ACHN (cell line): ENCODE measurements at places on chromosomes 12 and 14.

DNA sequence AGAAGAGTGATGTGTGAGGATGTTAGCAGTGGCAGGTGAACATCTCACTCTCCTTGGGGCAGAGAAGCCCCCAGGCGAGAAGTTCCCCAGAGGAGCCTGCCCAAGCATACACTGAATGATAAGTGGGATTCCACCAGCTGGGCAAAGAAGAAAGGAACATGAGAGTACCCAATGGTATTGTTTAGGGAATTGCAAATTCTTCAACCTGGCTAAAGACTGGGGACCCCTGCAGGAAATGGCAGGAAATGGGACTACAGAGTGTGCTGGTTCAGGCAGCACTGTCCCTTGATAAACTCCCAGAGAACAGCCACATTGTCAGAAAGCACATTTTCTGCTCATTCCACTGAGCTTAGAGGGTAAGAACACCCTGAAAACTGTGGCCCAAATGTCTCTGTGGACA is 121.3 kb downstream of the RPS29 start:
- DNase-seq = peak; percentile 21

GRCh38 chr14:74362361-74362915 is 14.2 kb downstream of the VRTN start:
- peak; percentile 65 for DNase-seq

DNA sequence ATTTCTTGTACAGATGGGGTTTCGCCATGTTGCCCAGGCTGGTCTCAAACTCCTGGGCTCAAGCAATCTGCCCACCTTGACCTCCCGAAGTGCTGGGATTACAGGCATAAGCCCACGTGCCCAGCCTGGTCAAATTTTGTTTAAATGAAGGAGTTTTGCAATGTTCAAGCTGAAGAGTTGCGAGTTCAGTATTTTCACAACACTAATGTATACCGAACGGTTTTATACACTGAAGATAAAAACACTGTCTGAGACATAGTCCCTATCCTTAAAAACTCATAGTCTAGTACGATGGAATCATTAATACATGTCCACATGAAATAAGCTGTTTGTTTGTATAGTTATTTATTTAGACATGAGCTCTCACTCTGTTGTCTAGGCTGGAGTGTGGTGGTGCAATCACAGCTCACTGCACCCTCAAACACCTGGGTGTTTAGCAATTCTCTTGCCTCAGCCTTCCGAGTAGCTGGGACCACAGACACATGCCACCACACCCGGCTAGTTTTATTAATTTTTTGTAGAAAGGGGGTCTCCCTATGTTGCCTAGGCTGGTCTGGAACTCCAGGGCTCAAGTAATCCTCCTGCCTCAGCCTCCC is 15.4 kb downstream of the TRAPPC6B start:
- no peak for DNase-seq

DNA sequence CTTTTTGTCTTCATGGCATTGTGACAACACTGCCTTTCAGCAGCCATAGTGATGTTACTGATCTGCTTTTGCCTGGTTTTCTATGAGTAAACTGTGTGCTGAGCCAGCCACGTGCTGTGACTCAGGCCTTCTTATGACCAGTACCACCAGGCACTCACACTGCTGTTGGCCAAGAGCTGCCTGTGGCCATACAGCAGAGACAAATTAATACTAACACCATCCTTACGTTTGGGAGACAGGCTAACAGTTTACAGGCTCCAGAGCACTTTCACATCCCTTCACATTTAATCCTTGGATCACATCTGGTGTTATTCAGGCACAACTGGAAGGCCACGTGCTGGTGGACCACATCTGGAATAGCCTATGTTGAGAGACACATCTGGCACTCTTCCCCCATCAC is 377.9 kb downstream of the CCDC91 start:
- DNase-seq = peak; percentile 37
